ENCODE measurements at places on chromosomes 16 and 17.

DNA sequence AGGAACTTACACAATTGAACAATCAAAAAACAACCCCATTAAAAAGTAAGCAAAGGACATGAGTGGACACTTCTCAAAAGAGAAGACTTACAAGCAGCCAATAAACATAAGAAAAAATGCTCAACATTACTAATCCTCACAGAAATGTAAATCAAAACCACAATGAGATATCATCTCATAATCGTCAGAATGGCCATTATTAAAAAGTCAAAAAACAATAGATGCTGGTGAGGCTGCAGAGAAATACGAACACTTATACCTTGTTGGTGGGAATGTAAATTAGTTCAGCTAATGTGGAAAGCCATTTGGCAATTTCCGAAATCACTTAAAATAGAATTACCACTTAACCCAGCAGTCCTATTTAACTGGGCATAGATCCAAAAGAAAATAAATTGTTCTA lies 301.9 kb upstream of the KCNJ16 start:
- no peak for DNase-seq

DNA sequence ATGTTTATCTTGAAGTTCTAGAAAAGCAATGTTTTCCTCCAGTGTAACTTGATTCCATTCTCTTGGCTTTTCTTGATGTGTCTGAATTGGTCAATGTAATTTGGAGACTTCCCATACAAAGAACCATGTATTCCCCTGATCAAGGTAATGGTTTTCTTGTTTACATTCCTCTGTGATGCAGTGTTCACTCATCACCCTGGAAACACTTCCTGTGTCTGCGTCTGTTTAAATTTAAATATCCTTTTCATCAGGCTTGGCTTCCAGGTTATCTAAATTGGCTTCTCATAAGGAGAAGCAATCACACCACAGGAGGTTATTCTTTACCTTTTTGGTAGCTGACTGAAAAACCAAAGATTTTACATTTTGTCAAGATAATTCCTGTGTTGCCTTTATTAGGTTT lies 237.3 kb upstream of the WSCD1 start:
- DNase-seq: no peak

GRCh38 chr17:64178011-64178825 lies 48.3 kb upstream of the ERN1 start:
- DNase-seq: no peak

- no peak for DNase-seq
Measured at GRCh38 chr16:51244887-51245657, 94.0 kb upstream of the SALL1 start.

GRCh38 chr16:79842197-79842596 lies 241.7 kb upstream of the MAF start:
- no peak for DNase-seq

DNA sequence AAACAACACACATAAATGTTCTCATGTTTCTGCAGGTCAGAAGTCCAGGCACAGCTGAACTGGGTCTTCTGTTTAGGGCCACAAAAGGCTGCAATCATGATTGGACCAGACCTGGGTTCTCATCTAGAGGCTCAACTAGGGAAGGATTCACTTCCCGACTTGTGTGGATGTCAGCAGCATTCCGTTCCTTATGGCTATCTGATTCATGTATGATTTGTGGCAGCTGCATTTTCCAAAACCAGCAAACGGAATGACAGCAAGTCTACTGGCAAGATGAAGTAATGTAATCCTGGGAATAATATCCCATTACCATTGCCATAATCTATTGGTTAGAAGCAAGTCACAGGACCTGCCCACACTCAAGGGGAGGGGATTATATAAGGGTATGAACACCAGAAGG lies 22.1 kb downstream of the CEP112 start:
- no peak for DNase-seq

- DNase-seq: no peak
Measured at GRCh38 chr16:70664325-70665112, 18.2 kb downstream of the IL34 start.

- DNase-seq: no peak
Measured at GRCh38 chr16:17691899-17692176, 221.1 kb upstream of the XYLT1 start.

DNA sequence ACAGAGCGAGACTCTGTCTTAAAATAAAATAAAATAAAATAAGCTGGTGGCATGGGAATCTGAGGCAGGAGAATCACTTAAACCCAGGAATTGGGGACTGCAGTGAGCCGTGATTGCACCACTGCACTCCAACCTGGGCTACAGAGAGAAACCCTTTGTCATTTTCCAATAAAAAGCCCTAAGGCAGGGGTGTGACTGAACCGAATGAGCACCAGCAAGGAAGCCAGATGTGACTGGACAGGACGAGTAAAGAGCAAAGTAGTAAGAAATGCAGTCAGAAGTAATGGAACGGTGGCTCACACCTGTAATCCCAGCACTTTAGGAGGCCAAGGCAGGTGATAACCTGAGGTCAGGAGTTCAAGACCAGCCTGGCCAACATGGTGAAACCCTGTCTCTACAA lies 3.8 kb upstream of the RPL23 start:
- DNase-seq: no peak

GRCh38 chr17:80709090-80709695 lies 164.6 kb downstream of the RPTOR start:
- no peak for DNase-seq

DNA sequence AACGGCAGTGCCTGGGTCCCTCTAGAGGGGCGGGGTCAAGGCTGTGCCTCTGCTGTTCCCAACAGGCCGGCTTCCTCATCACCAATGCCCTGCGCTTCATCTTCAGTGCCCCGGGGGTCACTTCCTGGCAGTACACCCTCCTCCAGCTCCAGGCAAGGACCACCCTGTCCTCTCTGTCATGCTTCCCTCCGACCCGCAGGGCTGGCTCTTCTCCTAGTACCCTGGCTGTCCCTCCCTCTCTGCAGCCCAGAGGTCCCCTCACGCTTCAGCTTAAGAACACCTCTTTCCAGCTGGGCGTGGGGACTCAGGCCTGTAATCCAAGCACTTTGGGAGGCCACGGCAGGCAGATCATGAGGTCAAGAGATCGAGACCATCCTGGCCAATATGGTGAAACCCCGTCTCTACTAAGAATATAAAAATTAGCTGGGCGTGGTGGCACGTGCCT lies 25.8 kb downstream of the CASKIN2 start:
- no peak for DNase-seq

DNA sequence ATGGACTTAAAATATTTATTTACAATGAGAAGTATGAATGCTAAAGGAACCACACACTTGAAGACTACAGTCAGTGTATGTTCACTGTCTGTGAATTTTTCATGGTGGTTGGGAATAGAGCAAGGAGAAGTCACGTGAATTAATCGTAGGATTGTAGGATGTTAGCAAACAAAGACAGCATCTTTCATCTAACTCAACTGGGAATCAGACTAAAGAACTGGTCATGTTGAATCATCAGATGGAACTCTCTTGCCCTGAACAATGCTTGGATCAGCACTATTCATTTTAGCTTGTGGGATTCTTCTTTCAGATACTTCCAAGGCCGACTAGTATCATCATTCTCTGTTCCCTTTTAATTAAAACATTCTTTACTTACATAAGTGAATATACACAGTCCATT lies 18.1 kb downstream of the KCNJ2 start:
- DNase-seq: no peak

DNA sequence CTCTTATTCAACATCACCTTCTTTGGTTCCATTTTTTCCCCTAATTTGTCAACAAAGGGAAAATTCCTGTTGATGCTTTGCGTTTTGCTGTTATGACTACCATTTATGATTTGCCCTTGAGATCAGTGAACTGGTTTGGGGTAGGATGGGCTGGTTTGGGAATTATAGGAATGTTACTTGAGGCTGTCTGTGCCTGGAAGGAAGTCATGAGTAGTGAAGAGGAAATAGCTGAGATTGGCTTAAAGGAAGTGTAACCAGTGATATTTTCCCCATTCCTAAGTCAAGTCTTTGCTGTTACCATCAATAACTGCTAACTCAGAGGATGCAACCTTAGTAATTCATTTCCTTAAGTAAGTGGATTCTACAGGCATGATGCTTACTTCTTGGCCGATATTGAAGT lies 179.2 kb downstream of the MAP2K6 start:
- no peak for DNase-seq
